Ascending aorta (tissue), 2 donors: ENCODE measurements at places on chromosomes 6 and 20.

- DNase-seq = no peak
Observed at GRCh38 chr20:4329232-4329631, 313.9 kb upstream of the RNF24 start.

- DNase-seq = no peak
Observed at GRCh38 chr20:46775806-46776205, 66.4 kb downstream of the SLC2A10 start.

DNA sequence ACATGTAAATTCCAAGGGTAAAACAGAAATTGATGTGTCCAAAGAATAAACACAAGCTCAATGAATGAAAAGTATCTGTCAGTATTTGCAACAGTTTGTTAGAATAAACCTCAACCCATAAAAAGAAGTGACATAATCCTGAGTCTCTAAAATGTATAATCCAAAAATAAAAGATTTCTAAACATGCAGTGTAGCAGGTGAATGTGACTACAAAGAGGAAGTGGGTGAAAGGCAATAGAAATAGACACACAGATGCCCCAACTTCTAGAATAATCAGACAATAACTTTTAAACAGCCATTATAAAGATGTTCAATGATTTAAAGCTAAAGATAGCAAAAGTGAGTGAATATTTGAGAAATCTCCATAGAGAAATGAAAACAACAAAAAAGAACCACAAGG is 1009.2 kb upstream of the GJE1 start:
- DNase-seq = no peak

DNA sequence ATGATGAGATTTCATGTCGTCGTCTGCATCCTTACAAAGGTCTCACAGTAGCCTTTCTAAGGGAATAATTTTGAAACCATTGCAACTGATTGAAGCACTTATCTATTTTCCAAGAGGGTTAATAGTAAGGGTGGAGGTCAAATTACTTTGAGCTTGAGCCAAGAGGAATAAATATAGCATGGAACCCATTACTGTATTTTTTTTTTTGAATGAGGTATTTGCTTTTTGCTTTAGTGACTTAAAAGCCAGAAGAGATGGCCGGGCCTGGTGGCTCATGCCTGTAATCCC is 78.3 kb downstream of the SCAND1 start:
- no peak for DNase-seq

- DNase-seq = no peak
Observed at GRCh38 chr20:63553251-63553932, 567 bp upstream of the FNDC11 start.

- DNase-seq = no peak
Observed at GRCh38 chr6:29790626-29791025, 37.0 kb upstream of the HLA-G start.

DNA sequence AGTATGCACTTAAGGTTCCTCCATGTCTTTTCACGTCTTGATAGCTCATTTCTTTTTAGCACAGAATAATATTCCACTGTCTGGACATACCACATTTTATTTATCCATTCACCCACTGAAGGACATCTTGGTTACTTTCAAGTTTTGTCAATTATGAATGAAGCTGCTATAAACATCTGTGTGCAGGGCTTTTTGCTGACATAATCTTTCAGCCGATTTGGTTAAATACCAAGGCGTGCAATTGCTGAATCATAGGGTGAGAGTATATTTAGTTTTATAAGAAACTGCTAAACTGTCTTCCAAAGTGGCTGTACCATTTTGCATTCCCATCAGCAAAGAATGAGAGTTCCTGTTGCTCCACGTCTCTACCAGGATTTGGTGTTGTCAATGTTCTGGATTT is 44.9 kb upstream of the PHACTR2 start:
- no peak for DNase-seq

DNA sequence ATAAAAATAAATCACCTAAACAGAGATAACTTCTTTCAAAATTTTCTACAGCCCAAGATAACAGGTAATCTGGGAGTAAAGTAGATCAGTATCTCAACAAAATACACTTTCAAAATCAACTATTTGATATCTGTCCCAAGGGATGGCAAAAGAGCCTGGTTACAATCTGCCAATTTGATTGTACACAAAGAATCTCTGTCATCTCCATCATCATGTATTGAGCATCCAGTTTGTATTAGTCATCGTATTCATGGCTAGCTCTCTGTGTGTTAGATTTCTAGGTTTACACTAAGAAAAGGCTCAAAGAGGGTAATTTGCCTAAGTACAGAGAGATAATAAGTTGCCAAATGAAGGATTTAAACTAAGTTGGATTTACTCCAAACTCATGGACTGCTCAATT is 329.0 kb upstream of the NRSN1 start:
- DNase-seq = no peak

DNA sequence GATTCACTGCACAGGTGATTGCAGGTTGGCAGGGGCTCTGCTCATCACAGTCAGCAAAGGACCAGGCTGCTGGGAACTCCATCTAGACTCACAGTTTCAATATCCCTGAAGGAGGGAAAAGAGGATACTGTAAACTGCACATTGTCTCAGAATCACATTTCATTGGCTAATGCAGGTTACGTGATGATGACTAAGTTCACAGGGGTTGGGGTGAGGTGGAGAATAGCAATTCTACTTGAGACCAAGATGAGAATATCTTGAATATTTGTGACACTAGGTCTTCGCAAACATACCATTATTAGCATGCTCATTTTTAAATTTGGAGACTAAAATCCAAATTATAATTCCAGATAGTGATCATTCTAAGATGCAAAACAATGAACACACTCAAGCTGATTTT is 208.5 kb upstream of the CITED2 start:
- DNase-seq = no peak

DNA sequence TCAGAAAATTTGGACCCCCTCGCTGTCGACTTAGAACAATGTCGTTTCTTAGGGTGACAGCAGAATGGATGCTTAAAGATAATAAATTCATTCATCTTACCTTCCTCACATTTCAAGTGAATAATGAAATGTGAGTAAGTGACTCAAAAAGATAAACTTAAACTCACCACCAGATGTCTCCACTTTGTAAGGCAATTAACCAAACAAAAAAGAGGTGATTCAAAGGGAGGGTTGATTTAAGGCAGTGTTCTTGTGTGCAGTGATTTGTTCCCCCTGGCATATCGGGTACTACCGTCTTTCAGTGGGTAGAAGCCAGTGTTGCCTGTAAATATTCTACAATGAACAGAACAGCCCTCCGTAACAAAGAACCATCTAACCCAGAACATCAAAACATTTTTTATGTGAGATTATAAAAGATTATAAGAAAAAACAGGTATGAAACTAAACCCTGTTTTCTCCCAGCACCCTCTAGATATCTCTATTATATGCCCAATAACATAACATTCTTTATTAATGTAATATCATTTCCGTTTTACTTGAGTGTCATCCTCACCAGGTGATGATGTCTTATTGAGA is 589.7 kb downstream of the CBLN4 start:
- DNase-seq = no peak

DNA sequence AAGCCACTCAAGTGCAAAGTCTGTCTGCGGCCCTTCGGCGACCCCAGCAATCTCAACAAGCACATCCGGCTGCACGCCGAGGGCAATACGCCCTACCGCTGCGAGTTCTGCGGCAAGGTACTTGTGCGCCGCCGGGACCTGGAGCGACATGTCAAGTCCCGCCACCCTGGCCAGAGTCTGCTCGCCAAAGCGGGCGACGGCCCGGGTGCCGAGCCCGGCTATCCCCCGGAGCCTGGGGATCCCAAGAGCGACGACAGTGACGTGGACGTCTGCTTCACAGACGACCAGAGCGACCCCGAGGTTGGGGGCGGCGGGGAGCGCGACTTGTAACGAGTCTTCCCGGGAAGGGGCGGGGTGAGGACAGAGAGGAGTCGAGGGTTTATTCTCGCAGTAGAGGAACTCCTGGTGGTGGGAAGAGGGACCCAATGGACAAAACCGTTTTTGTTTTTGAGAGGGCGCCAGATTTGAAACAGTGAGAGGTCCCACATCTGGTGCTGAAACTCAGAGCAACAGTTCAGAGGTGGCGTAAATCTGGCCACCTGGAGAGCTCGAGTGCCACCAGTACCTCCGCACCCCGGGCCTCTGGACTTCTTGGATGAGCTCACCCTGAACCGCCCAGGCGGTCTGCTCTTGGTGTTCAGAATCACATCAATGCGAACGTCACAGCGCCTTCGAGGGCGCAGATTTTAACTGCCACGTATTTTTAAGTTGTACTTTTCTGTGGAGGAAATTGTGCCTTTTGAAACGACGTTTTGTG is 8.0 kb downstream of the PRDM13 start:
- DNase-seq = no peak

GRCh38 chr6:42610416-42610815 is 46.6 kb downstream of the UBR2 start:
- DNase-seq = no peak

- DNase-seq = no peak
Observed at GRCh38 chr6:127435626-127436220, 23.5 kb downstream of the KIAA0408 start.

- DNase-seq = no peak
Observed at GRCh38 chr6:165842281-165842936, 179.4 kb upstream of the PDE10A start.

DNA sequence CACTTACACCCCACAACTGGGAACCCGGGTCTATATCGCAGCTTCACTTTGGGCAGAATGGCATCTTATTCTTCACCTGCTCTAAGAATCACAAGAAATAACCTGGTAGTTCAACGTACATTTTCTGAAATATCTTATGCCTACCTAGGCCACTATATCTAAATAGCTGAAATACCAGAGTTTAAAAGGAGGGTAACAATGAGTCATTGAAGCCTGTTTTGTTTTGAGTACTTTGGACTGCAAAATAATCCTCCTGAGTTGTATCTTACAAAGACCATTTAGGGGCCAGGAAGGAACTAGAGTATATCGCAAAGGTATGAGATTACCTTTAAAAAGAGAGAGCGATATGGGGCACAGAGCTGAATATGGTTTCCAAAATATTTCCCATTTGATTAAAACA is 96.7 kb upstream of the NUP153 start:
- DNase-seq = no peak

DNA sequence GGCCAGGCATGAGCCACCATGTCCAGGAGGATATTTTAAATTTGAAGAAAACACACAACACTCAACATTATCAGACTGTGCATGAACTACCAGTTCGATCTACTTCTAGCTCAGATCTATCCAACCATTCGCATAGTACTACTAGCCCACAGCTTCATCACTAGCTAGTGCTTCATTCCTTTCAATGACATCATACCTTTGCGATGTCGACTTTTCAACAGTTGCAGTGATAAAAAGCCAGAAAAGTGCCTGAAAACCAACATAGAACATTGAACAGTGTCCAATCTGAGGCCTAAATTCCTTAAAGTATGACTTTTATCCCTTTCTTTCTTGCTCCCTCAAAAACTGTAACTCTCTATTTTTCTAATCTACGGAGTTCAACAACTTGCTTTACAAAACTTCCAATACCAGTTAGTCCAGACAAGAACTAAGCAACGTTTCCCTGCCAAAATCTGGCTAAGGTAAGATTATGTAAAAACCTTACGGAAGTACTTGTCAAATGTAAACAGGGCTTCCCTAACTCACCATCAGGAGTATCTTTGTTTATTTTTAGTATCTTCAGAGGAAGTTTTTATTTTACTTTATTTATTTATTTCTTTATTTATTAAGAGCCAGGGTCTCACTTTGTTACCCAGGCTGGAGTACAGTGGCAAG is 434.0 kb upstream of the JARID2 start:
- no peak for DNase-seq

GRCh38 chr20:9062066-9062465 is 6.8 kb upstream of the PLCB4 start:
- no peak for DNase-seq

- DNase-seq = no peak
Observed at GRCh38 chr6:93624408-93624807, 205.0 kb upstream of the EPHA7 start.

GRCh38 chr20:62850333-62850974 is 11.2 kb downstream of the TCFL5 start:
- no peak for DNase-seq

DNA sequence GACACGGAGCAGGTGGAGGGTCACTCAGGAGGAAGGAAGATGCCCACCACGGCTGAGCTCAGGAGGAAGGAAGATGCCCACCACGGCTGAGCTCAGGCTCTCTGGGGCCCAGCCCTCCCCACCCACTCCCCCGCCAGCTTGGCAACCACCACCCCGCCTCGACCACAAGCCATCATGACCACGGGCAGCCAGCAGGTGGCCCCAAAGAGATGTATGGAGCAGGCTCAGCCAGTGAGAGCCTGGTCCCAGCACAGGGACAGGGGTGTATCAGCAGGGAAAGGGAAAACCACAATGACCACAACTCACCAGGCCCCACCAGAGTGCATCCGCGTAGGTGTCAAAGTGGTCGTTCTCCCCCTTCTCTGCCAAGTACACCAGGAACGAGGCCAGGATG is 30.4 kb downstream of the KCNQ2 start:
- no peak for DNase-seq

GRCh38 chr6:33628401-33628964 is 7.4 kb downstream of the ITPR3 start:
- DNase-seq = no peak

DNA sequence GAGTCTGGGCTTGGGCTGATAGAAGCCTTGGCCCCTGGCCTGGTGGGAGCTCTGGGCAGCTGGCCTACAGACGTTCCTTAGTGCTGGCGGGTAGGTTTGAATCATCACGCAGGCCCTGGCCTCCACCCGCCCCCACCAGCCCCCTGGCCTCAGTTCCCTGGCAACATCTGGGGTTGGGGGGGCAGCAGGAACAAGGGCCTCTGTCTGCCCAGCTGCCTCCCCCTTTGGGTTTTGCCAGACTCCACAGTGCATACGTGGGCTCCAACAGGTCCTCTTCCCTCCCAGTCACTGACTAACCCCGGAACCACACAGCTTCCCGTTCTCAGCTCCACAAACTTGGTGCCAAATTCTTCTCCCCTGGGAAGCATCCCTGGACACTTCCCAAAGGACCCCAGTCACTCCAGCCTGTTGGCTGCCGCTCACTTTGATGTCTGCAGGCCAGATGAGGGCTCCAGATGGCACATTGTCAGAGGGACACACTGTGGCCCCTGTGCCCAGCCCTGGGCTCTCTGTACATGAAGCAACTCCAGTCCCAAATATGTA is 957 bp upstream of the VEGFA start:
- DNase-seq = peak; percentile 50

GRCh38 chr6:25442898-25443297 is 163.7 kb downstream of the CARMIL1 start:
- DNase-seq = no peak

DNA sequence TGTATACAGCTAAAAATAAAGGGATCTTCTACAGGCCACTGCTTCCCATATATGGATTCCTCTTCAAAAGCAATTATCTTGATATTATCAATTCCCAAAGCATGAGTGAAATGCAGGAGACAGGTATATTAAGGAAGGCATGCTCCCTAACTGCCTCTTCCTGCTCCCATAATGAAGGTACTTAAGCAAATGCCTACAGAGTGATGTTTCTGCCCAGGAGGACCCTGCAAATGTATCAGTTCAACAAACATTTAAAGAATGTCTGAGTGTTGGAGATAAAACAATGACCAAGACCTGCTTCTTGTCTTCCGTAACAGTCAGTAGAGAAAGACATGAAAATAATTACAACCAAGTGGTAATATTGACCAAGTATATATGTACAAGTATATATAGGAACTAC is 4.2 kb downstream of the UBE2J1 start:
- no peak for DNase-seq
